ENCODE measurements at places on chromosomes 12 and 14.

- peak; percentile 96 for ATAC-seq
Observed at GRCh38 chr12:69738351-69739286, at the start of gene RAB3IP. Gene RAB3IP (plus strand): TSS chr12:69738860. CDS start chr12:69755409, 16,549 bp downstream.

- peak; percentile 58 for ATAC-seq
Observed at GRCh38 chr12:71626098-71626497, 37.5 kb downstream of the ZFC3H1 start.

DNA sequence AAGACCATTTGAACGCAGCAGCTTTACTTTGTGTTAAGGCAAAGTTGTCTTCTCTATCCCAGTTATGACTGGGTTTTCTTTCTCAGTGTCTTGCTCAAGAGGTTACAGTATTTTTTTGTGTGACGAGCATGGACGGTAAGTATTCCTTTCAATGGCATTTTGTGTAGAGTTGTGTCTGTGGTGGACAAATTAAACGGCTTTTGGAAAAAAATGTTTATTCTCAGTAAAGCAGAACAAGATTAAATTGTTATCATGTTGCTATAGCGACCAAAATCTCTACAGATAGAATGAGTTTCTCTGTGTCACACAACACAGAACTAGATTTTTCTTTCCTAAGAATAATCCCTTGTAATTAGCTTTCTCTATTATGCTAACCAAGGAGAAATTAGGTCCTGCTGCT is 417.1 kb downstream of the AEBP2 start:
- no peak for ATAC-seq

- ATAC-seq = no peak
Observed at GRCh38 chr12:65948320-65949008, 124.2 kb downstream of the HMGA2 start.

DNA sequence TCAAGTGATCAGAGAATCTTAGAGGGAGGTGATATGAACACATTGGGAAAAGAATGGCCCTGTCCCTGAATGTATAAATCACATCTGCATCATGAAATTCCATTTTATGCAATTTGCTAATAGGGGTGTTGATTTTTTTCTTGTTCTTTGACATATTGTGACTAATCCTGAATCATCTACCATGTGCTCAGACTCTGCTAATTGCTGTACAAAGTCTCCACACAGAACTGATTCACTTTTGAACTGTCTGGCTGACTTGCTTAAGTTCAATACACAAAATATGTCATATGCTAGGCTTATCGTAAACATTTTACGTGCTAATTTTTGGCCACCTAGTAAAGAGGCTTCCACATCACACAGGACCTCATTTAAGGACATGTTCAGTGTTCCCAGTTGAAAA is 2.6 kb downstream of the TMEM132D start:
- no peak for ATAC-seq

DNA sequence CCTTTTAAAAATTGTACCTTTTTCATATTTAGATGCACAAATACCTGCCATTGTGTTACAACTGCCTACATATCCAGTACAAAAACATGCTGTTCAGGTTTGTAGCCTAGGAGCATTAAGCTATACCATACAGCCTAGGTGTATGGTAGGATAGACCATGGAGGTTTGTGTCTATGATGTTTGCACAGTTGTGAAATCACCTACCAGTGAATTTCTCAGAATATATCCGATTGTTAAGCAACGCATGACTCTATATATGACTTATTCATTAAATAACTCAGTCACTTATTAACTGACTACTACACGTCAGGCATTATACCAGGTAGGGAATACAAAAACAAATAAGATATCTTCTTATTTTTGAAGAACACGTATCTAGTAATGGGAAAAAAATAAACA is 26.2 kb upstream of the ETNK1 start:
- no peak for ATAC-seq

DNA sequence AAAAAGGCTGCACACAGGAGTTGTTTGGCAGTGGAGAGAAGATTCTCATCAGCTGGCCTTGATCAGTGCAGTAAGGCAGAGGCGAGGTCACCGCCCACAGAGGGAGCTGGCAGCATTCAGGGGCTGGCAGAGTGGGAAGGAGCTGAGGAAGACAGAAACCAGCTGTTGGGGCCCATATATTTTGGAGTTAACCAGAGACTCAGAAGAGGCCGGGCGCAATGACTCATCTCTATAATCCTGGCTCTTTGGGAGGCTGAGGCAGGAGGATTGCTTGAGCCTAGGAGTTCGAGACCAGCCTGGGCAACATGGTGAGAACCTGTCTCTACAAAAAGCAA is 17.7 kb downstream of the SMCO2 start:
- ATAC-seq = no peak

- ATAC-seq = no peak
Observed at GRCh38 chr14:28770630-28771029, 4.0 kb downstream of the FOXG1 start.

DNA sequence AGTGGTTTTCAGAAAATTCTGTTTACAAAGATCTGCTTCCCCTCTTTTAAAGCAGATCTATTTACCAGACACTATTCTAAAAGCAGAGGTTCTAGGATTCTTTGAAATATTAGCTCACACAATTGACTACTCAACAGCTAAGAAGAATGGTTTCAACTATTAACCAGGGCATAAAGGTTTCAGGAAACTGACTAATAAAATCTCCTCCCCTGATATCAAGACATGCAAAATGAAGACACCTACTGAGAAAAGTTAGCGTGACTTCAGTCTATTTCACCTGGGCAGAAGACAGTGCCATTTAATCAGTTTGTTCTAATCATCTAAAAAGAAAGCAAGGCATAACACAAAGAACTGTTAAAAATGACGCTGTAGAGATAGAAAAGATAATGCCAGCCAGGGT is 22.2 kb downstream of the DAD1 start:
- ATAC-seq = no peak
